ENCODE measurements at places on chromosomes 13 and 19.

DNA sequence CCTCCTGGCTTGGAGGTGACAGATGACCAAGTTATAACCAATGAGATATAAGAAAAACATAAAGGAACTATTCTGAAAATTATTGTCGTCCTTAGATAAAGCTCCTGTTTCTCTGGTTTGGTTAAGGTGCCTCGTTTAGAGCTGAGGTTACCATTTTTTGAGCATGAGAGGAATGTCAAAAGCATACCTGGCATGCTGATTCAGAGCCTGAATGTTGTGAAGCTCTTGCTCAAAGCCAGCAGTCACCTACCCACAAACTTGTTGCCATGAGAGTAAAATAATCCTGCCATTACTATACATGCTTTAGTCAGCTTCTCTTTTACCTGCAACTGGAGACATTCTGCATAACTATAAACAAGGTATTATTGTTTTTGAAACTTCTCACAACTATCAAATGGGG lies 1116.2 kb downstream of the DIAPH3 start:
- no peak for DNase-seq

DNA sequence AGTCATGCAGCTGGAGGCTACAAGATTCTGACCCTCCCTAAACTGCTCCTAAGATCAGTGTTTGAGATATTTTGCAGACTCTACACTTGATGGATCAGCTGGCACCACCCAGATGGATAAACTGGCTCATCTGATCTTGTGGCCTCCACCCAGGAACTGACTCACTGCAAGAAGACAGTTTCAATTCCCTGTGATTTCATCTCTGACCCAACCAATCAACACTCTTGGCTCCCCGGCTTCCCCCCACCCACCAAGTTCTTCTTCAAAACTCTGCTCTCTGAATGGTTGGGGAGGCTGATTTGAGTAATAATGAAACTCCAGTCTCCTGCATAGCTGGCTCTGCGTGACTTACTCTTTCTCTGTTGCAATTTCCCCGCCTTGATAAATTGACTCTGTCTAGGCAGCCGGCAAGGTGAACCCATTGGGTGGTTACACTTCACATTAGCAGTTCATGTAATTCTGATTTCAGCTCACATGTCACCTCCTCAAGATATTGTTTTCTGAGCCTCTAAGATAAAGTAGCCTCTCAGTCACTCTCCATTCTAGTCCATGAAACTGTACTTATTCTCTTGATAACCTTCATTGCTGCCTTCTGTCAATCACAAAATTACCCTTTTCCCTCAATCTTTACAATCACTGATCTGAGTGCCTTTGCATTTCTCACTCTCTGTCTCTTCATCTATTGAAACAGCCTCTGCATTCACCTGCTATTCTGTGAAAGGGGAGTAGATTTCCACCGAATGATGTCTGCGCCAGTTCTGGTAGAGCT lies 9.9 kb upstream of the FPR3 start:
- DNase-seq = no peak

GRCh38 chr13:31441800-31442510 lies 242.2 kb downstream of the B3GLCT start:
- DNase-seq = no peak

DNA sequence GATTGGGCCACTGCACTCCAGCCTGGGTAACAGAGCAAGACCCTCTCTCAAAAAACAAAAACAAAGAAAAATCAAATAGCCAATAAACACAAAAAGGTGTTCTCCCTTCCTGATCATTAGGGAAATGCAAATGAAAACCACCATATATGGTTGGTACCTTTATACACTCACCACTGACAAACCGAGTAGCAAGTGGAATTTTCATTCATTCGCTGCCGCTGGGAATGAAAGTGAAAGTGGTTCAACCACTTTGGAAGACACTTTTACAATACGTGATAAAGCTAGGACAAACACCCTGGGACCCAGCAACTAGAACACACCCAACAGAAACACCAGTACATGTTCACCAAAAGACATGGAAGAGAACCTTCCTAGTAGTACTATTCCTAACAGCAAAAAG lies 21.0 kb downstream of the GRIK5 start:
- peak; percentile 34 for DNase-seq

- DNase-seq = no peak
Measured at GRCh38 chr13:101757446-101758039, 305.1 kb downstream of the ITGBL1 start.

DNA sequence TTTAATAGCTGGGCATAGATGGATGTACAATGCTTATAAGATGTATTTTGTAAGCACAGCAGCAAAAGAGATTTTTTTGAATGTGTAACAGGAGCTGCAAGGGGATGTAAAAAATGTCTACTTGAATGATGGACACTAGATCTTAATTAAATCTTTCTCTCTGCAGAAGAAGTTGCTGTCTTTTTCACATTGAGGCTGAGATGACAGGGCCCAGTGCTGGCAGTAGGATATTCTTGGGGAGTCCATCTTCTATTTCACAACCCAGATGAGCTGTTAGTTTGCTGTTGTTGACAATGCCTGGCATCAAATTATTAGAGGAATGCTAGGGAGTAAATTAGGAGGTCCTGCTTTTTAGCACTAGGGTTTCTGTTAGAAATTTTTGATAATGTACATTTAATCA lies 698.7 kb downstream of the SLITRK5 start:
- DNase-seq = no peak

DNA sequence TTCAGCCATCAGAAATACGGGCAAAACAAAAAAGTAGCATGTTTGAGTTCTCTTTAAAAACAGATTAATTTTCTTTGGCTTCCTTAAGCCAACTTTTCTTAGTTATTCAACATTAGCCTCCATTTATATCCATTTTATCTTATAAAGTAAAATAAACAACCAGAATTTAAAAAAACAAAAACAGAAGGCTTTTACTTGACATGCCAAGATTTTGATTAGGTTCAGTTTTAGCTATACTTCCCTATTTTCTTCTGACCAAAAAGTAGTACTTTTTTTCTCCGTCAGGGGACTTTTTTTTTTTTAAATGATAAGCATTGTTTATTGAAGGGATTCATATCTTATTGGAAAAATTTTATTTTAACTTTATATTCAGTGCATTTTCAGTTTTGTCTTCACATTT lies 18.1 kb downstream of the RNASEH2B start:
- no peak for DNase-seq

GRCh38 chr19:1299801-1300200 lies 14.1 kb downstream of the EFNA2 start:
- DNase-seq = no peak

DNA sequence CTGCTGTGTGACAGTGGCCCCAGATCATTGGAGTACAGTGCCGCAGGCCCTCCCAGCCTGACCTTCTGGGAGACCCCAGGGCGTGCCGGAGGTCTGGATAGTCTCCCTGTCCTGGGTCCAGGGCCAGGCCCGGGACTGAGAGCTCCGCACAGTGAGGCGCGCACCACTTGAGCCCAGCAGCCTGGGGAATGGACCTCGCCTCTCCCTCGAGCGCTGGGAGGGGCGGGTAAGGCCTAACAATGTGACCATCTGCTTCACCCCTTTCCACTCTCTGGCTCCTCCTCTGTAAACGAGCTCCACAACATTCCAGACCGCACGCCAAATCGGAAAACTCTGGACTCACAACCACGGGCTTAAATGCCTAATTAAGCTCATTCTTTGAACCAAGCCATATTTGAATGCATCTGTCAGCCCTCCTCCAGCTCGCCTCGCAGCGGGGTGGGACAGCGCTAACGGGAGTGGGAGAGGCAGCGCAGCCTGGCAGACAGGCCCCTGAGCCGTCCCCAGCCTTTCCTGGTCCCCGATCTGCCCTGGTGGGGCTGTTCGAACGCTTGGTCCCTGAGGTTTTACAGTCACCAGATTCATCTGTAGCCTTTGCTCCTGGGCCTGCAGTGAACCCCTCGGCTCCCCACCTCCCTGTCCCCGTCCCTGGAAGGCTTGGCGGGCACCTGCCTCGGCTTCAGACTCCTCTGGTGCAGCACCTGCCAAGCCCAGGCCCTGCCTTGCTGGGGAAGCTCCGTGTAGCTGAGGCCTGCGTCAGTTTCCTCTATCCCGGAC lies 120.7 kb upstream of the VSTM2B start:
- DNase-seq = no peak

DNA sequence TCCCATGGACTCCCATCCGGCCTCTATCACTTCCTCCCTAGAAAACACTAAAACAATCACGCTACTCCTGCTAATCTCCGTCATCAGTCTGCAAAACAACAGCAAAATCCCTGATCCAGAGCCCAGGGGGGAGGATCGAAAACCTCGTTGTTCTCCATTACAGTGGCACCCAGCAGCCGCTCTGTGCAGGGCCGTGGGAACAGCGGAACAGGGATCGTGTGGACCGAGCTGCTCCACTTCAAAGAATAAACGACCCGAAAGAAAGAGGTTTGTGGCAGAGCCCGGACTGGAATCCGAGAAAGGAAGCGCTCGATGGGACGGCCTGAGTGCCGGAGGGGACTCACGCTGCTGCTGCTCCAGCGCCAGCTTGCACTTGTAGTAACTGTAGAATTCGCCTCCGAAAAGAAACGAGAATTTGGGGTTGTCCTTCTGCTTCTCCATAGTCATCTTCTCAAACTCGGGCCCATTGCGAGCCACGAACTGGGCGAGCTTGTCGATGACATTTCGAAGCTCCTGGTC lies 652 bp downstream of the CHERP start:
- no peak for DNase-seq

- no peak for DNase-seq
Measured at GRCh38 chr13:77674852-77675251, 22.6 kb upstream of the SLAIN1 start.

GRCh38 chr13:45899406-45899805 lies 47.9 kb upstream of the SIAH3 start:
- no peak for DNase-seq

DNA sequence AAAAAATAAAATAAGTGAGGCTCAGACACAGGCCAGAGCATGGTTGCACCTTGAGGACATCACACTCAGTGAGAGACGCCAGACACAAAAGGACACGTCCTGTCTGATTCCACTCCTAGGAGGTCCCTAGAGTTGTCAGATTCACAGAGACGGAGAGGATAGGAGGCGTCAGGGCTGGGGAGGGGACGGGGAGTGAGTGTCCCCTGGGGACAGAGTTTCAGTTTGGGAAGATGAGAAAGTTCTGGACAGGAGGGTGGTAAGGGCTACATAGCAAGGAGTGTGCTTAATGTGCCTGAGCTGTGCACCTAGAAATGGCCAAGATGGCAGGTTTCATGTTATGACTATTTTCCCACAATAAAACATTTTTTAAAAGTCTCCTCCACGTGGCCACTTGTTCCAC lies 2.2 kb upstream of the GRIN3B start:
- DNase-seq = no peak

GRCh38 chr13:78247362-78247761 lies 328.7 kb upstream of the EDNRB start:
- no peak for DNase-seq
